ENCODE measurements at places on chromosomes 13 and 19.

DNA sequence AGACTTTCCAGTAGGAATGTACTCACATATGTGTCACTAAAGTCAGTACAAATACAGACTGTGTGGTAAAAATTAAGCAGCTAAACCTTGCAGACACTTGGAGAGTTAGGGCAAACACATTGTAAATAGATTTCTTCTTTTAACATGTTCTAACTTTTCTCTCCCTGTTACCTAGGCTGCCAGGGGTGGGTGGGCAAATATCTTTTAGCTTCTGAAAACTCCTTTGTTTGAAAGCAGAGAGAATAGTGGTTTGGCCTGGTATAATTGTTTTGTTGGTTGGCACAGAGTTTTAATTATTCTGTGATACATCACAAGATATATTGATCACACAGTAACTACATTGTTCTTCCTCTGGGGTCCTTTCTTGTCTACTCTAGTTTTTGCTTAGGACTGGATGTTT, 289.8 kb upstream of the DACH1 start:
- no peak for DNase-seq

DNA sequence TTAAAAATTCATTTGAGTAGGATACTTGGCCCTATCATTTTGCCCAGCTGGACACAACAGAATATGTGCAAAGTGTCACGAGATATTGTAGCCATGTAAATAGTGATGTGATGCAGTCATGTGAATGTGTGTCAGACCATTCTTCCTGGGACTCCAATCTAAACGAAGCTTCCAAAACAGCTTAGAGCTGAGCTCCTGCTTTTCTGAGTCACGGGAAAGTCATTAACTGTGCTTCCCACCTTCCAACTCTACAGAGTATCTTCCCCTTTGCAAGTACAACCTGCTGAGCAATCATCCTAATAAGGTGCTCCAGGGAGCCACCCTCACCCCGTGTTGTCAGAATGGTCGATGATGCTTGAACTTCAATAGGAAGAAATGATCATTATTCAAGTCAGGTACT, 294.7 kb downstream of the MYO16 start:
- DNase-seq, result no peak

- no peak for DNase-seq
These were observed 34.6 kb downstream of the DOT1L start for GRCh38 chr19:2198317-2198716.

DNA sequence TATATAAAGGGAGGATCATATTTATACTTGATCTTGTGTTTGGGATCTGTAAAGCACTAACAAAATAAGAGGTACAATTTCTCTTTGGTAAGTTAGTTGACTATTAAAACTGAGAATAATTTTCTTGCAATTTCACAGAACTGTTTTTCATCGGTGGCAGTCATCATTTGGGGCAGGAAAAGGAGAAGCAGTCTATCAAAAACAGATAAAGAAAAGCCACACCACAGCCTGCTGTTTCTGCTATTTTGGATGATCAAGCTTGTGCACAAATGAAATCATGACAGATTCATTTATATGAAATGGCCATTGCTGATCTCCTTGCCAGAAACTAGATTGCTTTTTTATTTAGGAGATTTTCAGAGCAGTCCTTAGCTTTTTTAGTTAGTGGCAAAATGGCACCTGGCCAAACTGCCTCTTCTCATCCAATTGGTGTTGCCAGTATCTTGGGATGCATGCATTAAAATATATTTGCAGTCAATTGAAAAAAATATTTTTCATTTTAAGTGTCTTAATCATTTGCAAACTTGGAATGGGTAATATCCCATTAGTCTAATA, 326.0 kb downstream of the HS6ST3 start:
- DNase-seq, result no peak

- DNase-seq, result no peak
These were observed at the start of gene SHANK1 for GRCh38 chr19:50719566-50719965. SHANK1 (minus strand) TSS chr19:50719802; CDS start chr19:50716919, 2,883 bp downstream.

DNA sequence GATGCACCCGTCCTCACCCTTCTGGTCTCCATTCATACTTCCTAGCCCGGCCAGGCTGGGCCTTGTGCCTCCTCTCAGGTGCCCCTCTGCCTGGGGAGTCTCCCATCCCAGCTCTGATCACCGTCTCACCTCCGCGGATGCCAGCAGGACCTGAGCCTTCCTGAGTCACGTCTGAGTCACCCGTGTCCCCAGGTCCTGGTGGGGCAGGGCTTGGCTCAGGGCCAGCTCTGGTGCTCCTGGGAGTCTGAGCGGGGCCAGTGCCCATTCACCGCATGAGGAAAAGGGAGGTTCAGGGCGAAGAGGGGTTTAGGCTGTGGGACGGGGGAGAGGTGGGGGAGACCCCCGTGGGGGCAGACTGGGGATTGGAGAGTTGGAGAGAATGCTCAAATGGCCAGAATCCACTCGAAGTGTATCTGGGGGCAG, 593 bp downstream of the ATP8B3 start:
- DNase-seq, result no peak

- no peak for DNase-seq
These were observed 519 bp downstream of the PTPRS start for GRCh38 chr19:5339950-5340636.

DNA sequence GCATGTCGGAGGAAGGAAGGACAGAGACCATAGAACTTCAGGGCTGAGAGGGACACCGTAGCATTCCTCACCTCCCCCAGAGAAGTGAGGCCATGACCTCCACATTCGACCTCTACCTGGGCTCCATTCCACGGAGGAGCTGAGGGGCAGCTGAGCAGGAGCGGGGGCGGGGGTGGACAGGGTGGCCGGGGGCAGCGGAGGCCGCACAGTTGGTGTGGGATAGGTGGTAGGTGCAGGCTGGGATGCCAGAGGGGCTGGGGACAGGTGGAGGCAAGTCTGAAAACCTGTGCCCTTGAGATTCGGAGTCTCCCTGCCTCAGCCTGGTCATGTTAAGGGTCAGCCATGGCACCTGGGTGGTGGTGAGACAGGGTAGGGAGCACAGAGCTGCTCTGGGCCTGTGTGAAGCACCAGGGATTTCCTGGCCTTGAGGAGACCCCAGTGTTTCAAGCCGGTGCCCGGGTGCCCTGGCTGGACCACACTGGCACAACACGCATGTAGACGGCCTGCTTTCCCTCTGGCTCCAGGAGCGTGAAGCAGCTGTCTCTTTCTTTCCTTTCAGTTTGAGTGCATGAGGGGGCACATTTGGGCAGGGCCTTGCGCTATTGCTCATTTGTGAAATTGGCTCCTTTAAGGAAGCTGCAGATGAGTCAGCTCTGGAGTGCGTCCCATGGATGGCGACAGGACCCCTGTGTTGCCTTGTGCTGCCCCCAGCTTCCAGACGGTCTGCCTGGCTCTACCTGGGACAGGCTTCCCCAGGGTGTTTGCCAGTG, 51.8 kb downstream of the TSSK6 start:
- DNase-seq, result no peak

- no peak for DNase-seq
These were observed 7.4 kb downstream of the SLC25A23 start for GRCh38 chr19:6452223-6452614.

DNA sequence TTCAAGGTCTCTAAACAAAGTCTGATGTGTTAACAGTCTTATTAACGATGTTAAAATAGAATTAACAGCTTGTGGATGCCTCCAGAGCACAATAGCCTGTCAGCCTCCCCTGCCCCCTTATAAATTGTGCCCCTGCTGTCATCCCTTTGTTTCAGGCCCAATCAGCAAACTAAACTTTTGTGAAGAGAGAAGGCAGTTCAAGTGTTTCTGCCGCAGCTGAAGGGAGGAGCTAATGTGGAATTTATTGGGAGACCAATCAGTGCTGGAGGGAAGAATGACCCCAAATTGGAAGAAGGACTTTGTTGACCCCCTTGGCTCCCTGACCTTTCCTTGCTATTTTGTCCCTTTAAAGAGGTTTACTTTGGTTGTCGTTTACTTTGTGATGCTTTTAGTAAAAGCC, 160.5 kb downstream of the TM9SF2 start:
- DNase-seq, result no peak

DNA sequence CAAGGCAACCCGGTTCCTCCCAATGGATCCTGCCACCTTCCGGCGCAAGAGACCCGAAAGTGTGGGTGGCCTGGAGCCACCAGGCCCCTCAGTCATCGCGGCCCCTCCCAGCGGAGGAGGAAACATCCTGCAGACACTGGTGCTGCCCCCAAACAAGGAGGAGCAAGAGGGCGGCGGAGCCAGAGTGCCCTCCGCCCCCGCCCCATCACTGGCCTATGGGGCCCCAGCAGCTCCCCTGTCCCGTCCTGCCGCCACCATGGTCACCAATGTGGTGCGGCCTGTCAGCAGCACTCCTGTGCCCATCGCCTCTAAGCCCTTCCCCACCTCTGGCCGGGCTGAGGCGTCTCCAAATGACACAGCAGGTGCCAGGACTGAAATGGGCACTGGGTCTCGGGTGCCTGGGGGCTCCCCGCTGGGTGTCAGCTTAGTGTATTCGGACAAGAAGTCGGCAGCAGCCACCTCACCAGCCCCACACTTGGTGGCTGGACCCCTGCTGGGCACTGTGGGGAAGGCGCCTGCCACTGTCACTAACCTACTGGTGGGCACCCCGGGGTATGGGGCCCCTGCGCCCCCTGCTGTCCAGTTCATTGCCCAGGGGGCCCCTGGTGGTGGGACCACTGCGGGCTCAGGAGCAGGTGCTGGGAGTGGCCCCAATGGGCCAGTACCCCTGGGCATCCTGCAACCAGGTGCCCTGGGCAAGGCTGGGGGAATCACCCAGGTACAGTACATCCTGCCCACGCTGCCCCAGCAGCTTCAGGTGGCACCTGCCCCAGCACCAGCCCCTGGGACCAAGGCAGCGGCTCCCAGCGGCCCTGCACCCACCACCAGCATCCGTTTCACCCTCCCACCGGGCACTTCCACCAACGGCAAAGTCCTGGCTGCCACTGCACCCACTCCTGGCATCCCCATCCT, 11.2 kb upstream of the PRR19 start:
- no peak for DNase-seq

DNA sequence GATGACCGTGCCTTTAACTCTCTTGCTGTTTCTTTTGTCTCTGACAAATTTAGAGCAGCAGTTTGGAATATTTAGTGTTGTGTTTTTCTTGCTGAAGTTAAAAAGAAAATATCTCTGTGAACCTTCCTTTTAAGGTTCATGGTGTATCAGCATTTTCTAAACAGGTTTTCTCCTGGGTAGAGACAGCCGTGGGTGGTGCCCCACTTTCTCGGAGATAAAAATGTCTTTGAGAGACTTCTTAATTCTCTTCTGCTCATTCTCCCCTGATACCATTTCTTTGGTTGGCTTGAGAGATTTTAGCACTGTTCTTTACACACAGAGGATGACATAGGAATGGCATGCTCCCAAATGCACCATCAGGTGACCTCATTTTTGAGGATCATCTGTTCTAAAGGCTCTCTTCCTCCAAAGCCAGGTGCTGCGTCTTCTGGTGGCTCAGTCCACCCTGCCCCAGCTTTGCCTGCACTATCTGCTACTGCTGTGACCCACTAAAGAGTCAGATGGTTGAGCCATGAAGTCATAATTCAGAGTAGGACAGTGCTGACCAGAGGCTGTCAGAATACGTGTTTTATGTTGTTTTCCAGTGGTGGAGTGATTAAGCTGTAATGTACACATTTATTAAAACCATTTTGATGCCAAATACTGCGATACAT, 90.3 kb upstream of the SLC10A2 start:
- DNase-seq, result no peak

DNA sequence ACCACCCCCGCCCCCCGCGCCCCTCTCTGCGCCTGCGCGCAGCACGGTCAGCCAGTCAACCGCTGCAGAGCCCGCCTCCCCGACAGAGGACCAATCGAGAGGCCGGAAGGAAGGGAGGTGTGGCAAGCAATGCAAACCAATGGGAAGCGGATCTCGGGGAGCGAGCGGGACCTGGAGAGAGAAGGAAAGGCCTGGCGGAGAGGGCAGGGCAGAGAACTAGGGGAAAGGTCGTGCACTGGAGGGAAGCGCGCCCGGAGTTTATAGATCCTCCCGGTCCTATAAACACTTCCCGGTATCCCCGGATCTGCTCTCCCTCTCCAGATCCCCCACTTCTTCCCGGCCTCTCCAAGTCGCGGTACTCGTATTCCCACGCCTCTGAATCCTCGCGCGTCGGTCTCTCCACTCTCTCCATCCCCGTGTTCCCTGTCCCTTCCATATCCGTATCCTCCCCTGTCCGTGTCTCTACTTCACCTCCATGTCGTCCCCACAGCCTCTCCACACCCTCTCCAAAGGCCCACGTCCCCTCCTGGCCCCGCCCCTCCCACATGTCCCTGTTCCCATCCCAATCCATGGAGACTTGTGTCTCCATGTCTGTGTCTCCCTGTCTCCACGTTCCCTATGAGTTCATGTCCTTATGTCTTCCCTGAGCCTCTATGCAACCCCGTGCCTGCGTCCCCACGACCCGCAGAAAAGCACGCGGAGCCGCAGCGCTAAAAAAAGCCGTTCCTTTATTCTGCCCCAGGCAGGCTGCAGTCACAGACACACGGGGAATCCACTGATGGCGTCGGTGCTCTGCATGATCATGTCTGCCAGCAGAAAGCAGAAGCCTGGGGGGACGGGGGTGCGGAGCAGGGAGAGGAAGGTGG, 434 bp upstream of the ETFB start:
- no peak for DNase-seq

DNA sequence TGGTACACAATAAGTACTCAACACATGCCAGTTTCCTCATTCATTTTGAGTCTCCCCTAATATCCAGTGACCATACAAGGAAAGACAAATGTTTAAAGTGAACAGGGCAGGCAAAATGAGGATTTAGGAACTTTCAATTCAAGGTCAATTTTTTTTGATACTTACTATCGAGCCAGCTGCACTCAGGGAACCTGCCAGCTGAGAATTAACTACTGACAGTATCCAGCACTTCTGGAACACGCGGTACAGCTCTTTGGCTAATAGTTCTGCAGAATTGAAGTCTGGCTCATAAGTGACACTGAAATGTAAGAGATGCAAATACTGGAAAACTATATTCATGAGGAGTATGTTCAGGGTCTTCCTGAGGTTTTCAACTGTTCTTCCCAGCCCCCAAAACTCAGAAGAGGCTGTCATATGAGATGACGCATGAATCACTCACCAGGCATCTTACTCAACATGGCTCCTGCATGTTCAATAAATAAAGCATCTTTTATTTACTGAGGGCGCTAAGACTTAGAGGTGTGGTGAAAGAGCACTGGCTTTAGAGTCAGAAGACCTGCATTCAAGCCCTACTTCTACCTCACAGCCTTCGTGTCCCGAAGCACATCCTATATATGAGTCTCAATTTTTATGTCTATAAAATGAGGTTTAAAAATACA, 25.6 kb downstream of the RUBCNL start:
- no peak for DNase-seq

DNA sequence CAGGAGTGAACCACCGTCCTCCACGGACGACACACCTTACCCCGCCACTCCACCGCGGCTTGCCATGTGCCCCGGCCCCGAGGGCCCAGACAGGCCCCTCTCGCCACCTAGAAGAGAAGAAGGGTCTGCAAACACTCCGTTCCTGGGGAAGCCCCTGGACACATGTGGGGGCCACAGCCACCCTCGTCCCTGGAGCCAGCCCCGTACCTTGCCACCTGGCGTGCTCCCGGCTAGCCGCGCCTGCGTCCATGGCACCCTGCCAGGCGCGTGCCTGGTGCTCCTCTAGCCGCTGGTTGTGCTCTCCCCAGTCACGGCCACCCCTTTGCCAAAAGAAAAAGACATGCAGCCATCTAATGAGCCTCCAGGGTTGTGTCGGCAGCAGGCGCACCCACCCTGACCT, 19.9 kb upstream of the TINCR start:
- DNase-seq, result no peak

GRCh38 chr13:97131447-97131846, 90.7 kb upstream of the MBNL2 start:
- DNase-seq, result no peak

- DNase-seq, result no peak
These were observed 2.0 kb downstream of the ELF1 start for GRCh38 chr13:41017159-41017558.

Measured in NCI-H187 (cell line).